ENCODE measurements at places on chromosomes 1 and 21.

DNA sequence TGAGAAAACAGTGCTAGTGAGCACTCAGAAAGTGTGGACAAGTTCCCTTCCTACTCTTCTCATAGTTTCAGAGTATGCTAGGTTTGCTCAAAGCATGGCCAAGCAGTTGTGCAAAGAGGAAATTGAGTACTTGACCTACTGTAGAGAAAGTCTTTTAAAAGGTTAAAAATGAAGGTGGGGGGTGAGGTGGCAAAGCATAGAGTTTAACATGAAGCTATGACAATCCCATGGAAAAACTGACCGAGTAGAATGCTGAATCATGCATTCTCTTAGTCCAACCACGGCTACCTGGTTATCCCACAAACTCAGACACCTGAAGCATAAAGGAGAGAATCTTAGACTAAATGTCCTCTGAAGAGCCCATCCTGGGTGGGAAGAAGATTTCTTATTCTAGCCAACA lies 79.9 kb downstream of the PTPN14 start:
- H3K4me1 ChIP-seq = peaks cover 8% of the 10 kb centered on the region
- H3K36me3 ChIP-seq = no peaks in the 10 kb centered on the region
- no peak overlapping the region for H3K27ac ChIP-seq

DNA sequence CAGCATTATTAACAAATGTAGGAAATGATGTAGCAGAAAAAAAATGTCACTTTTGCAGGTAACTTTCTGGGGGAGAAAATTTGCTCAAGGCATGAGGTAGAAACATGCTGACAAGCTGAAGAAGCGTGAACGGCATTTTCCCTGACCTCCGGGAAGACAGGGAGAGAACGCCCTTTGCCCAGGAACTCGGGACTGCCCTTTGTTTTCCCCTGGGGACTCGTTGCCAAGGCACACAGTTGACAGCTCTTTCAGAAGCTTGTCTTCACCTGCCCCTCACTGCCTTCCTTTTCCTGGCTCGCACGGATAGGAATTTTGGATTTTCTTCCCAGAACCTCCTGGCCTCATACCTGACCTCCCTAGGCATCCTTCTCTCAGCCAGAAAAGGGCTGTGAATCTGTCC lies 52.7 kb upstream of the COA6 start:
- no peak overlapping the region for H3K4me3 ChIP-seq
- H3K36me3 ChIP-seq = no peaks in the 10 kb centered on the region
- peaks cover 46% of the 10 kb centered on the region for H3K27me3 ChIP-seq
- H3K4me1 ChIP-seq = peaks cover 26% of the 10 kb centered on the region

GRCh38 chr21:40754466-40754865 lies 92.5 kb downstream of the DSCAM start:
- H3K27me3 ChIP-seq = peaks cover 9% of the 10 kb centered on the region
- DNase-seq = no peak
- H3K4me1 ChIP-seq = no peaks in the 10 kb centered on the region
- H3K36me3 ChIP-seq = no peaks in the 10 kb centered on the region
- no peak overlapping the region for H3K27ac ChIP-seq
- no peak overlapping the region for H3K4me3 ChIP-seq

GRCh38 chr21:44379515-44379848 lies 26.1 kb downstream of the TRPM2 start:
- no peak overlapping the region for H3K4me3 ChIP-seq
- H3K36me3 ChIP-seq = peaks cover 83% of the 10 kb centered on the region
- H3K4me1 ChIP-seq = peaks cover 16% of the 10 kb centered on the region
- H3K27me3 ChIP-seq = no peaks in the 10 kb centered on the region

GRCh38 chr1:78040484-78041089 lies 5.2 kb upstream of the GIPC2 start:
- no peaks in the 10 kb centered on the region for H3K36me3 ChIP-seq
- peaks cover 28% of the 10 kb centered on the region for H3K27me3 ChIP-seq
- H3K4me1 ChIP-seq = peaks cover 19% of the 10 kb centered on the region
- DNase-seq = no peak
- H3K4me3 ChIP-seq = peak overlapping the region; percentile 11

GRCh38 chr1:223508796-223509195 lies 115.6 kb downstream of the CCDC185 start:
- no peak for DNase-seq
- H3K36me3 ChIP-seq = no peaks in the 10 kb centered on the region
- no peaks in the 10 kb centered on the region for H3K27me3 ChIP-seq
- H3K27ac ChIP-seq = no peak overlapping the region
- H3K4me1 ChIP-seq = no peaks in the 10 kb centered on the region
- H3K4me3 ChIP-seq = no peak overlapping the region

DNA sequence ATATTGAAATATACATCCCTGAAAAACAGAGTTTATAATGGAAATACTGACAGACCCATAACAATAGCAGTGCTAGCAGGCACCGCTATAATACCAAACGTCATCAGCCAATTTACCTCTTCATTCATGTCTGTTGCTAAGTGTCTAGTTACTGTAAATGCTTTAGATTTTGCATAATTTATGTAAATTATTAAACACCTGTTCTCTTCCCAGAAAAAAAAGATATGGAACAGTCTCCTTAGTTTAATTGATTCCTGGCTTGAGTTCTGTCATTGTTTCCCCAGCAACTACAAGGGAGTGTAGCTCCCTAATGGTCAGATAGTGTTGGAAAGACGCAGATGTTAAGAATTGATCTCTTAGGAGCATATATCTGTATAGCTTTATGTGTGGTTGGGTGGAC lies 817.9 kb upstream of the ADGRL2 start:
- no peak for DNase-seq
- H3K36me3 ChIP-seq = no peaks in the 10 kb centered on the region
- H3K4me1 ChIP-seq = no peaks in the 10 kb centered on the region
- no peaks in the 10 kb centered on the region for H3K27me3 ChIP-seq
- H3K4me3 ChIP-seq = no peak overlapping the region
- no peak overlapping the region for H3K27ac ChIP-seq

All from activated T-cell treated with anti-CD3 and anti-CD28 coated beads, Interleukin-2, amount 50 U/mL, for 24 hours (primary cell).